ENCODE measurements at places on chromosomes 2 and 18. TPM values are rescaled to one million over a fixed set of nuclear protein-coding genes. Genes with fewer than 3 reads are reported as not detected.

Gene LHCGR
- total RNA-seq: not detected

Gene SERPINB11
- not detected for total RNA-seq

Gene HAAO
- 0.17 TPM for total RNA-seq

Gene ANKRD30B
- not detected for total RNA-seq

Gene E2F6
- total RNA-seq: 10.3 TPM

Gene CNGA3
- not detected for total RNA-seq

GRCh38 chr2:239093952-239094351 lies 246.1 kb downstream of the TWIST2 start:
- DNase-seq: no peak
- no peak overlapping the region for H3K4me3 ChIP-seq
- H3K27ac ChIP-seq: no peak overlapping the region
- H3K36me3 ChIP-seq: peaks cover 2% of the 10 kb centered on the region
- H3K4me1 ChIP-seq: no peaks in the 10 kb centered on the region

GRCh38 chr2:46180189-46180588 lies 117.0 kb upstream of the EPAS1 start:
- no peaks in the 10 kb centered on the region for H3K27me3 ChIP-seq
- H3K4me3 ChIP-seq: no peak overlapping the region
- peaks cover 10% of the 10 kb centered on the region for H3K4me1 ChIP-seq
- no peak overlapping the region for H3K27ac ChIP-seq

DNA sequence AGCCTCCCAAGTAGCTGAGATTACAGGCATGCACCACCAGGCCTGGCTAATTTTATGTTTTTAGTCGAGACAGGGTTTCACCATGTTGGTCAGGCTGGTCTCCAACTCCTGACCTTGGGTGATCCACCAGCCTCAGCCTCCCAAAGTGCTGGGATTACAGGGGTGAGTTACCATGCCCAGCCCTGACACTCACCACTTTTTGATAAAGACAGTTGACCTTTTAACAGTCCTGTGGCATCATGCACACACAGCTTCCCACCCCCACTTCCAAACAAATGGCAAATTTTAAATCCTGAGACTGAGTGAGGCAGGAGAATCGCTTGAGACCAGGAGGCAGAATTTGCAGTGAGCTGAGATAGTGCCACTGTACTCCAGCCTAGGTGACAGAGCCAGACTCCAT lies 6.2 kb upstream of the DNAJB2 start:
- peaks cover 10% of the 10 kb centered on the region for H3K4me1 ChIP-seq
- H3K27me3 ChIP-seq: no peaks in the 10 kb centered on the region
- H3K27ac ChIP-seq: no peak overlapping the region

DNA sequence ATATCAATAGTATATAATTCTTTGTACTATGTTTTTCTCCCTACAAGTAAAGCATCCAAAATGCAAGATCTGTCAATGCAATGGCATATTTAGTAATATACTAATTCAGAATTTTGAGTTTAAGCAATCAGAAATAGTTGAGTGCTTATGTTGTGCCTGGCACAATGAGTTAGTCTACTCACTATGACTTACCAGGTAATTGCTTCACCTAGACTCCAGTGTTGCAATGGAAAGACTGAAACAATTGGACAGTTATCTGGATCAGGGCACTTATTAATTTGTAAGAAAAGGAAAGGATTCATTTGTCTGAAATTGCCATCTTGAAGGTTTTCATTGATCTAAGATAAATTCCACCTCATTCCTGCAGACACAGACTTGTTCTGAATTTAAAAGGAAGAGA lies 97.6 kb upstream of the TCF4 start:
- no peak overlapping the region for H3K4me3 ChIP-seq
- no peak overlapping the region for H3K27ac ChIP-seq
- H3K36me3 ChIP-seq: no peaks in the 10 kb centered on the region
- H3K27me3 ChIP-seq: no peaks in the 10 kb centered on the region

DNA sequence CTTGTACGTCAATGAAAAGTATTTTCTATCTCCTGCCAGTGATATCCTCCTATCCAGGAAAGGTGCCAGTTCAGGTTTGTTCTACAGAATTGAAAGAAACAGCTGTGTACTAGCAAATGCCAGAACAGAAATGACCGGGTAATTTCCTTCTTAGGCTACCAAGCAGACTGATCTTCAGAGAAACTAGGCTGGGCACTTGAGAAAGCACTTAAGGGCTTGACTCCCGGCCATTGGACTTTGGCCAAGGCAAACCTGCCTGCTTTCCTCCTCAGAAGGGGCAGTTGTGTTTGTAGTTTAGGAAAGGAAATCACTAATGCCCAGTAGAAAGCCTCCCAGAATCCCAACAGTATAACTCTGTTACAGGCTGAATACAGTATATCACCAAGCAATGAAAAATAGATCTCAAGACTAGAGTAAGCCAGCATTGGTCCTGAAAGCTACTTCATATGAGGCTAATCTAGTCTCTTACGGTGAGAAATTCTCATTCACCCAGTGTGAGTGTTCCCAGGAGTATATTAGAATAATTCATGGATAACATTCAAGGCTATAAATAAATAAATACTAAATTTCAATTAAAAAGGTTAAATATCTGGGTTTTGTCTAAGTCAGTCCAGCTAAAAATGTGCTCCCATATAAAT lies 43.0 kb upstream of the COL5A2 start:
- no peak overlapping the region for H3K4me3 ChIP-seq
- H3K4me1 ChIP-seq: no peaks in the 10 kb centered on the region

DNA sequence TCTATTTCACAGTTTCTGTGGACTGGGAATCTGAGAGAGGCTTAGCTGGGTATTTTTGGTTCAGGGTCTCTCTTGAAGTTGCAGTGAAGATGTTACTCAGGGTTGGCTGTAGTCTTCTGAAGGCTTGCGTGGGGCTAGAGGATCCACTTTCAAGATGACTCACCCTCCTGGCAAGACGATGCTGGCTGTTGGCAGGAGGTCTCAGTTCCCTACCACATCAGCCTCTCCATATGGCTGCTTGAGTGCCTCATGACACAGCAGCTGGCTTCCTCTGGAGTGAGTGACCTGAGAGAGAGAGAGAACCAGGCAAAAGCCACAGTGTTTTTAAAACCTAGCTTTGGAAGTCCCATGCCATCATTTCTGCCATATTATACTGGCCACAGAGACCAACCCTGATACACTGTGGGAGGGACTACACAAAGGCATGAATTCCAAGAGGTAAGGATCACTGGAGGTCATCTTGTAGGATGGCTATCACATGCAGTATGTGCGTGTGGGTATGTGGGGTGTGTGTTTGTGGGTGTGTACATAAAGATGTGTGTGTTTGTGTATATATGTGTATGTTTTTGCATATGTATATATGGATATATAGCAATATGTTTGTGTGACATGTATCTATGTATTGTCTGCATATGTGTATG lies 25.1 kb downstream of the DNPEP start:
- H3K4me3 ChIP-seq: no peak overlapping the region
- peaks cover 2% of the 10 kb centered on the region for H3K36me3 ChIP-seq
- H3K27me3 ChIP-seq: peaks cover 14% of the 10 kb centered on the region
- H3K4me1 ChIP-seq: peaks cover 8% of the 10 kb centered on the region
- H3K27ac ChIP-seq: no peak overlapping the region
- peak; percentile 28 for DNase-seq

GRCh38 chr2:178111743-178112142 lies 494 bp upstream of the RBM45 start:
- peak overlapping the region; percentile 6 for H3K27ac ChIP-seq
- peak overlapping the region; percentile 95 for H3K4me3 ChIP-seq
- peaks cover 5% of the 10 kb centered on the region for H3K36me3 ChIP-seq
- no peak for DNase-seq
- peaks cover 36% of the 10 kb centered on the region for H3K4me1 ChIP-seq

DNA sequence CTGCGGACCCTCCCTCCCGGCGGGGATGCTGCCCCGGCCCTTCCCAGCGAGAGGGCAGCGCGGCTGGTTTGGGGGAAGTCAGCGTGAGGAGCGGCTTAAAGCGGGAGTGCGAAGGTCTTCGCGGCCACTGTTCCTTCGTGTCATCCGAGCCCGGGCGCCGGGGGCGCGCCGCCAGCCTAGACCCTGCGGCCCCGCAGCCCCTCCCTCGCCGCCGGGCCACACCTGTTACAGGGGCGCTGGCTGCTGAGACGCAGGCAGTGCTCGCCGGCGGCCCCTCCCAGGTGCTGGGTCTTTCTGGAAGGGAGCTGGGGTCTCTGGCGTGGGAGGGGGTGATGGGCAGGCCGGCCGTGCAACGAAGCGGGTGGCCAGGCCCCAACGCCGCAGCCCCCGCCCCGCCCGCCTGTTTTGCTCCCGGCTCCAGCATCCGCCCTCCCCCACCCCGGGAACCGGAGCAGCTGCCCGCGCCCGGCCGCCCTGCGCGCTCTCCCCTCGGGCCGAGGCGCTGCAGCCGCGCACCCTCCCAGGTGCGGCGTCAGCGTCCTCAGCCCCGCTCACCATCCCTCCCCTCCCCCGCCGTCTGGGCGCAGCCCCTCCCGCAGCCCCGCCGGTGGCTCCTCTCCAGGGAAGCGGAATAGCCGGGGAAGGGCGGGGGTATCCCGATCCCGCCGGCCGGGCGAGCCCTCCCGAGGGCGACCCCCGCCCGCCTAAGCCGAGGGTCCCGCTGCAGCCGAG lies 727 bp downstream of the KIF1A start:
- peaks cover 37% of the 10 kb centered on the region for H3K27me3 ChIP-seq
- no peak for DNase-seq
- H3K36me3 ChIP-seq: no peaks in the 10 kb centered on the region
- peaks cover 10% of the 10 kb centered on the region for H3K4me1 ChIP-seq
- no peak overlapping the region for H3K27ac ChIP-seq

GRCh38 chr2:45010702-45011012 lies 1.4 kb upstream of the SIX2 start:
- no peak overlapping the region for H3K27ac ChIP-seq
- H3K36me3 ChIP-seq: no peaks in the 10 kb centered on the region
- H3K27me3 ChIP-seq: peaks cover 76% of the 10 kb centered on the region
- DNase-seq: no peak
- peaks cover 27% of the 10 kb centered on the region for H3K4me1 ChIP-seq

DNA sequence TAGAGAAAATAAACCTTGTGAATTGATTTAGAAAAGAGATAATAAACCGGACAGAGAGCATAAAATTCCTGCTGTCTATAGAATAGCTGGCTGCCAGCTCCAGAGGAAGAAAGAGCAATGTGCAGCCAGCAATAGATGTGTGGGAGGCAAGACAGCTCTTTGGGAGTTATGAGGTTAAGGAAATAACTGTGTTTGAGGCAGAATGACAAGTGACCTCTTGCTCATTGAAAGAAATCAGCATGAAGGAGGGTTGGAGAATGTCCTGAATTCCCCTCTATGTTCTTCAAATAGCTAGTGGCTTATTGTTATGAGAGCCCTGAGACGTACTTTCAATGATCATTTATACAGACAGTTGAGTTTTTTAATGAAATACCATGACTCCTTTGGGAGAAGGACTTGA lies 1009.9 kb upstream of the NXPH2 start:
- no peak overlapping the region for H3K27ac ChIP-seq
- no peaks in the 10 kb centered on the region for H3K27me3 ChIP-seq
- H3K4me3 ChIP-seq: no peak overlapping the region
- no peaks in the 10 kb centered on the region for H3K4me1 ChIP-seq
- no peak for DNase-seq

- H3K4me3 ChIP-seq: no peak overlapping the region
- no peaks in the 10 kb centered on the region for H3K4me1 ChIP-seq
- no peaks in the 10 kb centered on the region for H3K36me3 ChIP-seq
- no peak for DNase-seq
- peaks cover 12% of the 10 kb centered on the region for H3K27me3 ChIP-seq
- no peak overlapping the region for H3K27ac ChIP-seq
These were observed 87.5 kb upstream of the COPS8 start for GRCh38 chr2:236998236-236998635.

Data from activated CD4-positive, alpha-beta memory T cell treated with anti-CD3 and anti-CD28 coated beads for 36 hours (primary cell).